ENCODE measurements at places on chromosomes 5 and 9. TPM values are rescaled to one million over a fixed set of nuclear protein-coding genes. Genes with fewer than 3 reads are reported as not detected.
A peak's percentile ranks its signal among the peaks of the same experiment; 100 is the strongest.

Gene CDK9
- total RNA-seq: 25.6 TPM

Gene TTC33
- total RNA-seq: 16.9 TPM

GRCh38 chr9:134063088-134063570 is 4.7 kb downstream of the BRD3 start:
- ATAC-seq: no peak

DNA sequence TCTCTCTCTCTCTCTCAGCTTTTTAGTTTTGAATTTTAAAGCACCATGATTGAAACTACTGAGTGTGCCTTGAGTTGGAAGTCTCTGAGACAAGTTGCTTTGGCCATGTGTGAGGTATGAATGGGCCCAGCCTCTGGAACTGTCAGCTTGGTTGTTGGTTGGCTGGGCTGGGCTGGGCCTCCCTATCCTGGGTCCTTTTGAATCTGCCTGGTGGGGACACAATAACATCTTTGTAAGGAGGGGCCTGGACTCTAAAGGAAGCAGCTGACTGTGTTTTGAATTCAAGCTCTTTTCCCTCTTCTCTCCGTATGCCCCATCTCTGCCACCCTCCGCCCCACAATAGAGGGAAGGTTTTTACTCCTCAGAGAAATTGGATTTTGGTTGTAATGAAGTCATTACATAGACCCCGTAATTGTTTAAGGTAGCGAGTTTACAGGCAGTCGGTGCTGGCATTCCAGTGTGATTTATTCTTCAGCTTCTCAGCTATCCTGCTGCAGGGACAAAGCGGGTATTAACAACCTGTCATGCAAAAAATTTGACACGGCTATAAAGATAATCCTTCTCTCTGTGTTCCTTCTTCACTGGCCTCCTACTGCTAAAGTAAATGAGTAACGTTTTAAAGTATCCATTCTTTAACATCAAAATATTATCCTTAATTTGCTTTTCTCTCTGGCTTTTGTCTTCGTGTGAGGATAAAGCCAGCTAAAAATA is 105.4 kb downstream of the DAPK1 start:
- peak; percentile 53 for ATAC-seq

DNA sequence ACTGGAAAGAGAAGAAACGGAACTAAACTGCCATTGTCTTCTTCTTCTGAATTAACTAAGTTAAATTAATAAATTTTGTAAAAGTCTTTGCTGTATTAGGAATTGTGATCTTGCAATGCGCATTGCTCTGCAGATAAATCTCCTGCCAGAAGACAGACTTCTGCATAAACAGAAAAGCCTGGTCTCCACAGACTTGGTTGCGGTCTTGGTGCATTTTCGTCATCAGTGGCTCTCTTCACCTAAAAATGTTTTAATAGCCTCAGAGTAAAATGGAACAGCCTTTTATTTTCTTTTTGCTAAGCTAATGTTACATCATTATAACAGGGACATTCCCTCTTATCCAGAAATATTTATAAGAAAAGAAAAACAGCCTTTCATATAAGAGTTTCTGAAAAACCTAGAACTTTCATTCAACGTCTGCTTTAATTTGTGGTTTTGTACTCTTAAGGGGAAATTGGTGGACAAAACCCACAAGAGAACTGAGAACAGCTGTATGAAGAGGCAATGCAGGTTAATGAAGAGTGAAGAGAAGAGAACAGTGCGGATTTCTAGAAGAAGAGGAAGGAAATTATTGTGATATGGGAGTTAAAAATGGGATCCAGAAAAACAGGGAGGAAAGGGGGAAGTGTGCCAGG is 10.1 kb downstream of the IFNA5 start:
- ATAC-seq: no peak

Gene OMD
- 0.25 TPM for total RNA-seq

GRCh38 chr9:107163370-107163769 is 119.7 kb upstream of the RAD23B start:
- no peak for ATAC-seq

DNA sequence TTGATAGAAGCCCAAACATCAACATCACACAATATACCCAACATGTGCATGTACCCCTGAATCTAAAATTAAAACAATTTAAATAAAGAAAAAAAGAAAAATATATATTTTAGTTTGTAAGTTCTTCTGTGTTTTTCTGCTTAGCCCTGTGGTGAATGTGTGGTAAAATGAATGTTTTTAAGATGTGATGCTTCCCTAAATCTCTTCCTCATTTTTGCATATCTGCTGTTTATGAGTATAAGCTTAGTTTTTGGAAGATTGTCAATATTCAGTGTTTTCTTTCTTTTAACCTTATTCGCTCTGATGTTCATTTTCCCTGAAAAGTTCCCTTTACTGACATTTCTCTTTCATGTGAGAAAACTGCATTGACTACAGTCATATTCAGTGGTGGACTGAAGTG is 44.4 kb upstream of the DAB2 start:
- ATAC-seq: no peak

DNA sequence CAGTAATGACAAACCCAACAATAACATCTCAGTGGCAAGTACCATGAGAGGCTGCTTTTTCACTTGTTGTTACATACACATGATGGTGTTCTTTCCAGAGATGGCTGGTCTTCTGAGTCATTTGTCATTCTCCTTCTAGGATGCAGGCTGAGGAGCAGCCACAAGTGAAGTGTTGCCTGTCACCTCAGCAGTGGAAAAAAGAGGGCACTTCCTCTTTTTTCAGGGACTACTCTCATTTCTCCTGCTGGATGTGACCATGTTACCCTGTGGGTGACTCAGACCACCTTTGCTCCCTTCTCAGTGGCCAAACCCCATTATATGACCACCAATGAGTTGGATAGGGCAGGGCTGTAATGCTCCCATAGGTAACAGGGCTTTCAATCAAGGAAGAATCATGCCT is 587.0 kb upstream of the ADAMTS16 start:
- ATAC-seq: no peak

DNA sequence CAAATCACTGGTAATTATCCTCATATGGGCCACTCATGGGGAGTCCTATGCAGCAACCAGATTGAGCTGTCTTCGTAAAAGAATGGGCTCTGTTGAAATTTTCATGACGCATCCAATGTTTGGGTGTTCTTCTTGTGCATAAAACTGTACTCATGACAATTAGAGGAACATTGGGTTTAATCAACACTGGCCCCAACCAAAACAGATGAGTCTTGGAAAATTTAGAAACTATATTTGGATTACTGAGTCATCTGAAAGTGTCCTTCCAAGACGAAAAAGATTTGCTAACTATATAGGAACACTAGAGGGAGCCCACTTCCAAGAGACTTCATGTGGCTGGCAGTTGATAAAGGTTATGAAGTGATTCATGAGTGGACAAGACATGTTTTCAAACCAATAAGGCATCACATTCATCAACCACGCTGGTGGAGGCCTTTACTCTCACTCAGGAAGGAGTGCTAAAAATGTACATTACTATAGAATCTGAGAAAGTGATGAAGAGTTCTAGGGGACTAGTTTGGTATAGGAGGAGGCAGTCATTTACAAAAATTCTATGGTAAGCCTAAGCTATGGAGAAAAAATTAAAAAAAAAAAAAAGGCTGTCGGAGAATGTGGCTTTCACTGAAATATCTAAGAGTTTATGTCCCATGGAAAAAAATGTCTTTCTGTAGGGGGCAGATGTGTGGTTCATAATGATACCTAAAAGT is 313.5 kb downstream of the PRDM9 start:
- ATAC-seq: peak; percentile 93

- ATAC-seq: no peak
Observed at GRCh38 chr9:129953736-129954135, 89.3 kb downstream of the FNBP1 start.

DNA sequence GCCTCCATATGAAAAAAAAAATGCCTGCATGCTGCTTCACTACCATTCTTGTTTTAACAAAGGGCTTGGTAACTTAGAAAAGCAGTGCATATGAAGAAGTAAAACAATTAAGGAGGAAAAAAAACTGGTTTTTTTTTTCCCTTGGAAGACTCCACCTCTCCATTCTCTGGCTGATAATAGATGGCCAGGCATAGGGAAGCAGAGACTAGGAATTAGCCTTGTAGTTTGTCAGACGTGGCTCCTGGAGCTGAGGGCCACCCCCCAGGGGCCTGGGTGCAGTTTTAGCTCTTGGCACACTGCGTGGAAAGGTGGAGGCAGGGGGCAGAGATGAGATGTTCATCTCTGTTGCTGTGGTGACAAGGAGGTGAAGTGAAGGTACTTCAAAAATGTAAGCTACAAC is 42.7 kb downstream of the WDR36 start:
- no peak for ATAC-seq

- ATAC-seq: no peak
Observed at GRCh38 chr5:91072881-91073280, 310.2 kb downstream of the ARRDC3 start.

DNA sequence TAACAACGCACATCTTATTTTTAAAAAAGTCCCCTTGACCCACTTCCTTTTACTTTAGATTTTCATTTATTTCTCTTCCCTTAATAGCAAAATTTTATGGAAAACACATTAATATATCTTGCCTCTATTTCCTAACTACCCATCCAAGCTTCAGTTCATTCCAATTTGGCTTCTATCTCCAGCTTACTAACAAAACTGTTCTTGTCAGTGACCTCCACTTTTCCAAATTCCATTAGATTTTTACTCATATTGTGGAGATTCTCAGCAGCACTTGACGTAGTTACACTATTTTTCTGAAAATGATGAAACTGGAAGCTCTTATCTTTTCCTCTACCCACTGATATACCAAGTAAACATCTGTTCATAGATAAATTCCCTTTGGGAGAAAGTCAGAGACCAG is 46.5 kb upstream of the ADAMTS19 start:
- no peak for ATAC-seq

Measured in motor neuron (in vitro differentiated cells).